ENCODE measurements at places on chromosomes 3 and 15. TPM values are rescaled to one million over a fixed set of nuclear protein-coding genes. Genes with fewer than 3 reads are reported as not detected.

DNA sequence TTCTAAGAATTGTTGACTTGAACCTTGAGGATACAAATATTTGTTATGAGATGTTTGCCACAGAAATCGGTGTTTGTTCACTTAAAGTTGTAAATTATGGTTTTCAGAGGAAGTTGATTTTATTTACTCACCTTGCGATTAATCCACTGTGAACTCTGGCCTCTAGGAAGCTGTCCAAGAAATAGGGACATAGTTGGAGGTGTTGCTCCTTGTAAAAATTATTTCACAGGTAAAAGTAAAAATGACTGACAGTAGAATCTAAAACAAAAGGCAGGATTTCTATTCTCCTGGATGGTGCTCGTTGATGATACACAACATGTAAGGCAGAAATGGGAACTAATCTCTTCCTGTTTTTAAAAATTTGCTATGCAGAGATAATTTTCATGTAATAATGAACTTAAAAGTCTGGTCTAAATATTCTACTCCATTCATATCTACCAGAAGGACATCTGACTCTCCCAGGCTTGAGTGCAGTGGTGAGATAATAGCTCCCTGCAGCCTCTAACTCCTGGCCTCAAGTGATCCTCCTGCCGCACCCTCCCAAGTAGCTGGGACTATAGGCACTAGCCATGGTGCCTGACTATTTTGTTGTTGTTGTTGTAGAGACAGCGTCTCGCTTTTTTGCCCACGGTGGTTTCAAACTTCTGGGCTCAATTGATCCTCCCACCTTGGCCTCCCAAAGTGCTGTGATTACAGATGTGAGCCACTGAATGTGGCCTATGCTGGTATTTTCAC is 17.1 kb upstream of the LZTFL1 start:
- no peak for DNase-seq

GRCh38 chr15:29058903-29059539 is 173.2 kb downstream of the APBA2 start:
- DNase-seq, result no peak

- DNase-seq, result no peak
Measured at GRCh38 chr15:88535607-88536313, 10.7 kb downstream of the DET1 start.

XCR1 gene
- total RNA-seq, result not detected

Data from Caki2 (cell line).